ENCODE measurements at places on chromosomes 13 and 19.

GRCh38 chr19:4660181-4660791, 9.9 kb downstream of the MYDGF start:
- peak; percentile 77 for DNase-seq

- DNase-seq = no peak
These were observed 21.0 kb upstream of the RNF17 start for GRCh38 chr13:24742977-24743376.

GRCh38 chr19:54096617-54097106, 3.9 kb downstream of the OSCAR start:
- DNase-seq = no peak

DNA sequence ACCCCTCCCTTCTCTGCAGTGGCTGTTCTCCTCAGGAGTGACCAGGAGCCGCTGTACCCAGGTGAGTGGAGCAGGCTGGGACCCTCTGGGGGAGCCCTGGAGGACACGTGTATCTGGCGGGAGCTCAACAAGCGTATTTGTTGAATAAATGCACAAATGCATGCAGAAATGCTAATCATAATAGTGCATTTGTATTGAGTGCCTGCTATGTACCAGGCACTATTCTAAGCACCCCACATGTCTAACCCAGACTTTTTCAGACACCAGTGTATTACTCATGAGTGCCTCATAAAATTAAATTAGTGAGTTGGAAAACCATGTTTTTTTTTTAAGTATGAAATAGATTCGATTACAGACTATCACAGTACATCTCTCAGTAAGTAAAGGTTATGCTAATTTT, 7.9 kb downstream of the HPN start:
- no peak for DNase-seq

DNA sequence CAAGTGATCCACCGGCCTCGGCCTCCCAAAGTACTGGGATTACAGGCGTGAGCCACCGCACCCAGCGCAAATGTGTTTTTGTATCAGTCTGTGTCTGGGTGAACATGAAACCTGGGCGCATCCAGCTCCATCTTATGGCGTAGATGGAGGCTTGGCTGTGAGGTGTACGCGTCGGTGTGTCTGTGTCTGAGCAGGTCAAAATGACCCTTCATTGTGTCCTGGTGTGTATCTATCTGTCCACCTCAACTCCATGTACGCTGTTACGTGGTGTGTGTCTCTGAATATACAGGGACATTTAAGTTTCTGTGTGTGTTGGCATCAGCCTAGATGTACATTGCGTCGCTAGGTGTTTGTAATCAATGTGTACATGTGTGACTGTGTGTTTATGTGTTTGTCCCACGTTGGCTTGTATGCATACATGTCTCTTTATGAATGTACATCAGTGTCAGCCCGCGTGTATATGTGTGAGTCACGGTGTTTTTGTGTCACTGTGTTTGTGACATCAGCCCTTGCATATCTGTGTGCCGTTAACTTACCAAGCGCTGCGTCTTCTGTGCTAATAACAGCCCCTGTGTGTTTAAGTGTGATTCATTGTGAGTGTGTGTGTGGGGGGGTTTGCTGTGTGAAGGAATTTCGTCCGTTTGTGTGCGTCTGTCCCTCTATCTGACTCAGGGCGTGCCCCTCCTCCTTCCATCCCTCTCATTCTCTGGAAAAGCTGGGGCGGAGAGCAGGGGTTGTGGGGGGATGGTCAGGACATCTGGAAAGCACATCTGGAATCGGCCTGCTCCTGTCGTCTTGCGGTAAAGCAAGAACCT, 6.4 kb downstream of the AXL start:
- DNase-seq = peak; percentile 24

- no peak for DNase-seq
These were observed 31.1 kb downstream of the AP1M1 start for GRCh38 chr19:16228637-16229321.

GRCh38 chr19:16336571-16336970, 11.9 kb downstream of the KLF2 start:
- DNase-seq = no peak

GRCh38 chr19:42427313-42427712, at the start of gene LIPE:
Gene LIPE, minus strand, starts transcription at chr19:42427388. Its CDS starts 239 bp downstream, at chr19:42427149.
- no peak for DNase-seq

DNA sequence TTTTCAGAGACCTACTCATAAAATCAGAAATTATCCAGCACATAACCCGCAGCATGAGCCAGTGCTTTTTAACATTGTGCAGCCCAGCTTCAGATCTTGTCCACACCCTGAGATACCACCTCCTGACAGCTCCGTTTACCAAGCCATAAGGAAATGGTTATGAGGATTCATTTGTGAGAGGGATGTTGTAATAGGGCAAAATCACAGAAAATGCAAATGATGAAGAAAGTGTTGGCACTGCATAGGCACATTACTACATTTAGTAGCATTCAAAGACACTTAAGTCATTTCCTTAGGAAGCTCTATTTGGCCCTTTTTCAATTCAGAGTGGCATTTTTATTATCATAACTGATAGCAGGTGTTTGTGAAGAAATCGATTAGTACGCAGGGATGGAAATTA, 277.5 kb downstream of the DNAJC15 start:
- no peak for DNase-seq

DNA sequence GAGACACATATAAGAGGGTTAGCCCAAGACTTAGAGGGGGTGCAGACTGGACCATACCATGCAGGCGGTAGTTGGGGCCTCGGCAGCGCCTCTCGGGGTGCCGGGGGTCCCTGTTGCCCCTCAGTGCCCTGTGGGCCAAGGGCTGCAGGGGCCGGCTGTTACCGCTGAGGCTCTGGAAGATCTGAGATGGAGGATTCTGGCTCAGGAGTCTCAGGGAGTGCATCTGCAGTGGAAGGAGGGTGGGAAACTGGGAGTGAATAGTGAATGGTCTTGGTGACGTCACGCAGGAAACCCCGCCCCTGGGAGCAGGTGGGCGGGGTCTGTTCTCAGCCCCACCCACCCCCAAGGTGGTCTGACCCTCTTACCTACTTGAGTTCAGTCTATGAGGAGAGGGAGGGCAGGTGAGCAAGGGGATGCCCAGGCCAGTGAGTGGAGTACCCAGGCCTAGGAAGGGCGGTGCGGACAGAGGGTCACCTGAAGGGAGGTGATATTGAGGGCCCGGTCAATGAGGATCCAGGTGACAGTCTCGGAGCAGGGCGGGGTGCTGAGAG, 1.7 kb upstream of the DBP start:
- DNase-seq = peak; percentile 39

GRCh38 chr13:92042522-92042921, 644.1 kb downstream of the GPC5 start:
- DNase-seq = no peak

DNA sequence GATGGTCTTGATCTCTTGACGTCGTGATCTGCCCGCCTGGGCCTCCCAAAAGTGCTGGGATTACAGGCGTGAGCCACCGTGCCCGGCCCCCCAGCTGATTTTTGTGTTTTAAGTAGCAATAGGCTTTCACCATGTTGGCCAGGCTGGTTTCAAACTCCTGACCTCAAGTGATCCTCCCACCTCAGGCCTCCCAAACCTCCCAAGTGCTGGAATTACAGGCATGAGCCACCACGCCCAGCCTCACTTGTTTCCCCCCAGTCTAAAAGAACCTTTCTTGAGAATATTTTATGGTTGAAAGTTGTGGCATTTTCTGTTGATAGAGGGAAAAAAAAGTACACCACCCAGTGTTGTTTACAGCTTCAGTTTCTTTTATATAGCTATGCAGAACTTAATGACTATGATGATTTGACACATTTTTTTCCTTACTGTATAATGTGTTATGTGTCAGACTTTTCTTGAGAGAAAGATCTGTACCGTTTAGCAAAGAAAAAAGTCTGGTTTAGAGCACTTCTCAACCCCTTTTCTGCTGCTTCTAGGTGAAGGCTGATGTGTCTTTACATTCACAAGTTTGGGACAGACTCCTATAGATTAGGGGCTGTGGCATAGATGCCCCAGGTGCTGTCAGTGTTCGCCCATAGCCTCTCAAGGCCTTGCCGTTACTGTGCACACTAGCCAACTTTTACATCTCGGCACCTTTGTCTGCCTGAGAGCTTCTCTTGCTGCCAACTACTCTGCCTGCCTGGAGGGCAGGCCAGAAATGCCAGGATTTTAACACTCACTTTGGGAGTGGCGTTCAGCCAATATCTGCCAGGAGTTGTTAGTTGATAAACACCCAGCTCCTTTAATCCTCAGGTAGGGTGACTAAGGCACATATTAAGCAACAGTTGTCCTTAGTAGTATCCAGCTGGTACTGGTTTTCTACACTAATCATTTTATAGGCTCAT, 33.0 kb downstream of the KCTD4 start:
- DNase-seq = no peak

GRCh38 chr19:29699861-29700260, 15.2 kb downstream of the C19orf12 start:
- no peak for DNase-seq

GRCh38 chr13:110869805-110870706, 44.8 kb downstream of the ANKRD10 start:
- DNase-seq = peak; percentile 77

GRCh38 chr19:53881482-53882390, at the start of gene PRKCG:
Gene PRKCG, plus strand, starts transcription at chr19:53882197. Its CDS starts 298 bp downstream, at chr19:53882495.
- DNase-seq = peak; percentile 53

GRCh38 chr19:7337380-7338194, 11.2 kb upstream of the ARHGEF18 start:
- DNase-seq = no peak

GRCh38 chr13:36058116-36058515, 73.1 kb downstream of the DCLK1 start:
- no peak for DNase-seq

GRCh38 chr13:36858290-36858689, 39.3 kb downstream of the RFXAP start:
- no peak for DNase-seq

DNA sequence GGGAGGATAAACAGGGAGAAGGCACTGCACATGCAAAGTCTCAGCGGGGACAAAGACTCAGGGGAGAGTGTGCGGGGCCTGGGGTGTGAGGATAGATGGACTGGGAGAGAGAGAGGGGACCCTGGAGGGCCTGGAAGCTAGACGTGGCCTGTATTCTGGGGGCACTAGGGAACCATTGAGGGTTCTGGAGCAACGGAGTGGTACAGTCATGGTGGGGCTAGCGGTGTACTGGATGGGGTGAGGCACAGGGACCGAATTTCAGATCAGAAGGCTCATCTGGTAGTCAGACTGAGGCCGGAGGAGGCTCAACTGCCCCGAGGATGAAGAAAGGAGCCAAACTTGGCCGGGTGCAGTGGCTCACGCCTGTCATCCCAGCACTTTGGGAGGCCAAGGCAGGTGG, 8.0 kb upstream of the SBNO2 start:
- no peak for DNase-seq

- no peak for DNase-seq
These were observed 37.2 kb upstream of the C1QTNF9B start for GRCh38 chr13:23934520-23934919.

DNA sequence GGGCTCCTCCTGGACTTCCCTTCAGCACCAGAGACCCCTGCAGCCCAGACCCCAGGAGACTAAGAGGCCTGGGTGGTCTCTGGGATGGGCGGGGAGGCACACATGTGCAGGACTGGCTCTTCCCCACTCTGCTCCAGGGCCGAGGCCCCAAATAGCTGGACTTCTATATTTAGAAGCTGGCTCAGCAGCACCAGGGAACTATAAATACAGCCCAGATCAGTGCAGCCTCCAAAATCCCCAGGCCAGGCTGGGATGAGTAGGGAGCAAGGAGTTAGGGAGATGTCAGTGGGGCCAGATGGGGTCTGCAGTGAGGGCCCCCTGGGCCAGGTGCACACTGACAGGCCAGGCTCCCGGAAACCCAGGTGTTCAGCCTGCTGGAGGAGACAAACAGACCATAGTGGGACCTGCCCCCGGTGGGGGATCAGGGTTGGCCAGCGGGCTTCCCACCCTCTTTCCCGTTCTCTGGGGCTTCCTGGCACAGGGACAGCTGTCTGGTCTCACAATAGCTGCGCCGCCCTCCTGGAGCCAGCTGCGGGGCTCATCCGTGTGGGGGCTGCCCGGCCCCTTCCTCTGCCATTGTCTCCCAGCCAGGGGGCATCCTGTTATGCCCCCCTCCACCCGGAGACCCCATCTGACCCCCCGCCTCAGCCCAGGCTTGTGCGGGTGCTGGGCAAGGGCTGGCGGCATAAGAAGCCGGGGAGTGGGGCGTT, 5.5 kb upstream of the ADGRE5 start:
- DNase-seq = peak; percentile 64

DNA sequence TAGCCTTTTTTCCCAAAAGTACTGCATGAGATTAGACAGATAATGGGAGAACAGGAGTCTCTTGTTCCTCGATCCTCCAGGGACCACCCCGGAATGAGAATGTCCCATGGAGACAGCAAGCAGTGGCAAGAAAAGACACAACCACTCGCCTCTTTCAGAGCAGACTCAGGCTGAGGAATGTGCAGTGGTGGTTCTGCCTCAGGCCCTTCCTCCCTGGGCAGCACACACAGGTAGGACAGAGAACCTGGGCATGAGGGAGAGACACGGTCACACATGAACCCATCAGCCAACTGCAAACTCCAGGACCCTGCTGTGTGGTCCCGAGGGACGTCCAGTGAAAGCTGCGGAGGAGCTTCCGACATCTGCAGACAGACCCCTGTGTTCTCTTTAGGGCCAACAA, 31.0 kb downstream of the CRYL1 start:
- no peak for DNase-seq

GRCh38 chr19:10419646-10420443, 493 bp upstream of the PDE4A start:
- DNase-seq = no peak

DNA sequence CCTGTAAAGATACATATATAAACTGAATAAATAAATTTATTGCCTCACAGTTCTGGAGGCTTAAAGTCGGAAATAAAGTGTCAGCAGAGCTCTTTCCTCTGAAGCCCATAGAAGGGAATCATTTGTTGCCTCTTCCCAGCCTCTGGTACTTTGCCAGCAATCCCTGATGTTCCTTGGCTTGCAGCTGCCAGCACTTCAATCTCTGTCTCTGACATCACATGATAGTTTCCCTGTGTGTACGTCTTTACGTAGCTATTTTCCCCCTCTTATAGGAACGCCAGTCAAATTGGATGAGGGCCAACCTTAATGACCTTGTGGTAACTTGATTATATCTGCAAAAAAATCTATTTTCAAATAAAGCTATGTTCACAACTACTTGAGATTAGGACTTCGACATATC, 250.9 kb downstream of the LIG4 start:
- DNase-seq = no peak

GRCh38 chr13:92719868-92720267, 506.7 kb upstream of the GPC6 start:
- no peak for DNase-seq

- no peak for DNase-seq
These were observed 129.3 kb downstream of the KCNRG start for GRCh38 chr13:50144246-50145160.

- DNase-seq = no peak
These were observed 55.6 kb downstream of the RCBTB2 start for GRCh38 chr13:48477191-48477855.

Measured in right lobe of liver (tissue), 6 donors.